ENCODE measurements at places on chromosomes 3 and 15.

- no peak for DNase-seq
Measured at GRCh38 chr15:83112956-83113299, 5.5 kb downstream of the TM6SF1 start.

- no peak for DNase-seq
Measured at GRCh38 chr3:17730318-17730967, 12.0 kb downstream of the TBC1D5 start.

DNA sequence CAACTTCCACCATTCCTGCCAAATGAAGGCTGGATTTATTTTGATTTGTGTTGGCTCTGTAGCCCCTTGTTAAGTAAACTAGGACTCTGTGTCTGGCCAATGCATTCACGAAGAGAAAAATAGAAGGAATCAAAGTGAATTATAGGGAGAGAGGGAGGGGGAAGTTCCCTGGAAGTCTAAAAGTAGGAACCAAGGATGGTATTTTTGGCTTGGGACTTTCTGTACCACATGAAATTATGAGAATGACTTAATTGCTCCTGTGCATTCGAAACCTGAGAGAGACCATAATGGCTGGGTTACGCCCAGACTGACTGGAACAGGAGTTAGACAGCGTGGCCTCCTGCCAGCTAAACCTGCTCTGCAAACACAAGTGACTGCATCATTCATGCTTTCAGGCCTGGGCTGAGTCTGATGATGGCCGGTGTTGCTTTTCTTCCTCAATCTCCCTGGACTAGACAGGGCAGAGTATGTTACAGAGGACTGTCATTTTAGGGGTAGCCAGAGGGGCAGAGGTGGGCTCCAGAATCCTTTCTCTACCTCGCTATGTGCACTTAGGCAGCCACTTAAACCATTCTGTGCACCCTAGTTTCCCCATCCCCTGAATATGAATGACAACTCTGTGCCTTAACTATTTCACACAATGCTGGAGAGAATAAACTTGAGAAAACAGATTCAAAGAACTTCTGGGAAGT is 58.9 kb downstream of the MYO1E start:
- DNase-seq = no peak

DNA sequence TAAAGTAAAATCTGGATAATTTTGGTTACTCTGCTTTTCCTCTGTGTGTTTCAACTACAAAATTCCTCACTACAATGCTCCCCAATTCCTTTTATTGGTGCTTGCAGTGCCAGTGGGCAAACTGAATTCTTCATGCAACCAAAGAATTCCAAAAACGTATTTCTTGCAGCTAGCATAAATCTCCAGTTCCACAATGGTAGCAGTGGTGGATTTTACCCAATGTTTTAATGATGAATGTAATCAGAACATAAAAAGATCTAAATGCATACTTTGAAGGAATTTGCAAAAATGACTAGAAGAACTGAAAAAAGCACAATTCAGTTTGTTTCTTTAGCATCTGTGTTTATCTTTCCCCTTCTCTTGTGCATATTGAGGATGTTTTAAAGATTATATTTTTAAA is 359.6 kb upstream of the TPRG1 start:
- no peak for DNase-seq

GRCh38 chr15:62035256-62035924 is 24.9 kb downstream of the VPS13C start:
- no peak for DNase-seq

Measured in T-helper 9 cell (primary cell).